ENCODE measurements at places on chromosomes 5 and 9.

DNA sequence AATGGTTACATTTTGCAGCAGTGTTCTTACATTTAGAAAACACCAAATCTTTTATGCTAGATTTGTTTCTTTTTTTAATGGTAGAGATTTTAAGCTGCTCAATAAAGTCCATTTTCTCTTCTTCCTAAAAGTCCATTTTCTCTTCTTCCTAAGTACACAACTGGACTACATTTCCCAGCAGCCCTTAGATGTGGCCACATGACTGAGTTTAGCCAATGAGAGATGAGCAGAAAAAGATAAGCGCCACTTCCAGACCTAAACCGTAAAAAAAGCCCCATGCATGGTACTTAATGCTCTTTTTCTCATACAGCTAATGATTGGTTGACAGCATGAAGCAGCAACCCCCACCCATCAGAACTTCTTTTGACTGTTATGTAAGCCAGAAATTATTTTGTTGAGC, 206.7 kb downstream of the FAM114A2 start:
- H3K4me3 ChIP-seq: no peak overlapping the region
- H3K36me3 ChIP-seq: no peaks in the 10 kb centered on the region
- no peaks in the 10 kb centered on the region for H3K4me1 ChIP-seq
- H3K27ac ChIP-seq: no peak overlapping the region

- DNase-seq: no peak
- H3K27me3 ChIP-seq: no peaks in the 10 kb centered on the region
- no peaks in the 10 kb centered on the region for H3K36me3 ChIP-seq
- H3K4me3 ChIP-seq: no peak overlapping the region
- no peak overlapping the region for H3K27ac ChIP-seq
- no peaks in the 10 kb centered on the region for H3K4me1 ChIP-seq
Observed at GRCh38 chr5:179274321-179275315, 70.6 kb downstream of the ADAMTS2 start.

DNA sequence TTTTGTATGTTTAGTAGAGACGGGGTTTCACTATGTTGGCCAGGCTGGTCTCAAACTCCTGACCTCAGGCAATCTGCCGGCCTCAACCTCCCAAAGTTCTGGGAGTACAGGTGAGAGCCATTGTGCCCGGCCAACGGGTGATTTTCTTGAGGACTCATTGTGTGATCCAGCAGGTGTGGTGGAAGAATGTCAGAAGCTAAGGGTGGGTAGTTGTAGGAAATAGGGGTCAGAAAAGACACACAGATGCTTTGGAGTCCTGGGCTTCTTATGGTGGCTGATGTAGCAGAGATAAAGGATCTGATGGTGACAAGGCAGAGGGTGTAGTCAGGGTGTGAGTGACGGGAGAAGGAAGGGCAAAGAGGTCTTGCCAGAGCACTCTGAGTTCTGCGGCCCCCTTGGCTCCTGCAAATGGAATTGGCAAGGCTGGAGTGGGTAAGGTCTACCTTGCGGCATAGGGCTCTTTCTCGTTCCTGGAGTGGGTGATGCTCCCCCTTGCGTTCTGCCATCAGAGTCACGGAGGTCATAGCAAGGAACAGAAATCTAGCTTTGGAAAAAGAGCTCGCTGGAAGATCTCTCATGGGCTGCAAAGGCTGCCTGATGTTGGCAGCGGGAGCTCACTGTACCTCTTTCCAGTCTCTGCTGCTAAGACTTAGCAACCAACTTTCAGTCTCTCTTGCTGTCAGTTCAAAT, 97.2 kb downstream of the SREK1 start:
- DNase-seq: no peak
- H3K4me3 ChIP-seq: no peak overlapping the region

DNA sequence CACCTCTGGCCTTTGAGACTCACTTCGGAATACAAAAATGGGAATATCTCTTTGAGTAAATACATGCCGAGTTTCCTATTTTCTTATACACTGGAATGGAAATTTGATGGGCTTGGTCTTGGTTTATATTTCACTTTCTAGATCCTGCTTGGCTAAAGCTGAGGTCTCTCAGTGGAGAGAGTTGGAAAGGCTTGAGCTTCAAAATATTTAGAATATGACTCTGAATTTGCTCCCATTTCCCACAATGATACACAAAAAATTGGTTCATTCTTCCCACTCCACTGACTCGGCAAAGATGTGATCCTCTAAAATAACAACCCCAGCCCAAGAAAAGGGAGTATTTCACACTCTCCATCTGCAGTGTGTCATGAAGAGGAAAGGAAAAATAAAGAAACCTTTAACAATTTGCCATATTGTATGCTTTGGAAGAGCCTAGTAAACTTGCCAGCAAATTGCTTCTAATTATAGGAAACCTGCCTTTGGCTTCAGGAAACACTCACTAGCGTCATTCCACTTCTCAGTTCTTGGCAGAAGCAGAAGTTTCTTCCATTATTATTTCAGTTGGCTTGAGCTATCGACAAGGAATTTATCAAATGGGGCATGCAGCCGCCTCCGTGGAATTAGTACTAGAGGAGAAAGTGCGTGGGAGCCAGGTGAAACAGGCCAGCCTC, 302.9 kb downstream of the NSG2 start:
- DNase-seq: peak; percentile 60
- H3K4me1 ChIP-seq: peaks cover 23% of the 10 kb centered on the region
- no peak overlapping the region for H3K27ac ChIP-seq
- H3K36me3 ChIP-seq: no peaks in the 10 kb centered on the region

- no peaks in the 10 kb centered on the region for H3K27me3 ChIP-seq
- H3K36me3 ChIP-seq: peaks cover 13% of the 10 kb centered on the region
- peaks cover 51% of the 10 kb centered on the region for H3K4me1 ChIP-seq
- H3K4me3 ChIP-seq: no peak overlapping the region
Observed at GRCh38 chr5:97102010-97102470, 40.4 kb downstream of the LIX1 start.

- no peak overlapping the region for H3K27ac ChIP-seq
- H3K4me1 ChIP-seq: no peaks in the 10 kb centered on the region
- H3K27me3 ChIP-seq: no peaks in the 10 kb centered on the region
- no peaks in the 10 kb centered on the region for H3K36me3 ChIP-seq
Observed at GRCh38 chr5:135651156-135651555, 72.4 kb upstream of the CXCL14 start.

DNA sequence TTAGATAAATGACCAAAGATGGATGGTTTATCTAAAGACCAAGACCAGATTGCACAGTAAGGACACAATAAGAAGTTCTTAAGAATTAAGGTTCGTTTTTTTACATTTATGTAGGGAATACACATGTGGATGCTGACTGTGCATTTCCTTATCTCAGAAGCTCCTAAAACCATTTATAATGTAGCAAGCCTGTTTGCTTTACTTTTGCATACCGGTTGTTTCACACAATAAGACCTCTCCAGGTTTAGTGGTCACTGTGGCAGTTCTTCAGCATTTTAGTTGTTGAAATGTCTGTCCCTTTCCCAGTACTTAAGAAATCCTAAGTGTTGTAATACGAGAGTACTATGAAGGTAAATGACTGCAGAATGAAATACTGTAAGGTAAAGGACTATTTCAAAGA, 43.6 kb downstream of the BASP1 start:
- DNase-seq: no peak
- H3K27ac ChIP-seq: no peak overlapping the region
- H3K36me3 ChIP-seq: no peaks in the 10 kb centered on the region
- H3K27me3 ChIP-seq: no peaks in the 10 kb centered on the region
- peaks cover 41% of the 10 kb centered on the region for H3K4me1 ChIP-seq

GRCh38 chr9:35675204-35675603, 1.5 kb downstream of the CA9 start:
- H3K27me3 ChIP-seq: no peaks in the 10 kb centered on the region
- H3K36me3 ChIP-seq: no peaks in the 10 kb centered on the region
- DNase-seq: no peak
- H3K4me1 ChIP-seq: no peaks in the 10 kb centered on the region

GRCh38 chr9:93155716-93156474, 21.8 kb upstream of the NINJ1 start:
- no peaks in the 10 kb centered on the region for H3K36me3 ChIP-seq
- no peak overlapping the region for H3K27ac ChIP-seq
- DNase-seq: no peak
- no peaks in the 10 kb centered on the region for H3K4me1 ChIP-seq
- H3K4me3 ChIP-seq: no peak overlapping the region

- H3K27ac ChIP-seq: no peak overlapping the region
- no peak overlapping the region for H3K4me3 ChIP-seq
- H3K36me3 ChIP-seq: no peaks in the 10 kb centered on the region
- peaks cover 69% of the 10 kb centered on the region for H3K27me3 ChIP-seq
Observed at GRCh38 chr5:92944337-92944736, 636.7 kb downstream of the NR2F1-AS1 start.

DNA sequence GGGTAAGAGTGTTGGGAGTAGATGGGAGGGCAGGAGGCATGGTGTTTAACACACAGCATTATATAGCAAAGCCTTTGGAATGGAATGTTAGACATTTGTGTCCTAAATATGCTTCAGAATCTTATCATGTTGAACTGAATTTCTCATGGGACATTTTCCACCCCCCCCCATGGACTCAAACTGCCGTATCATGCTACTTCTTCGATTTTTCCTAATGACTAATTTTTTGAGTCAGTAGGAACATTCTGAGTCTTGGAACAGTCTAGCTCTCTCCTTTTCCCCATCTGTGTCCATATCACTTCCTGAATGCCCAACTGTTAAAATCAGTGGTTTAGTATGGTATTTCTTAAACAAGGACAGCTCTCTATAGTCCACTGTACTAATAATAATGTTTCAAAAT, 380.6 kb downstream of the TLE4 start:
- H3K4me1 ChIP-seq: no peaks in the 10 kb centered on the region
- H3K4me3 ChIP-seq: no peak overlapping the region
- H3K27me3 ChIP-seq: no peaks in the 10 kb centered on the region
- H3K27ac ChIP-seq: no peak overlapping the region

GRCh38 chr5:61910771-61911170, 395.2 kb upstream of the KIF2A start:
- H3K4me1 ChIP-seq: no peaks in the 10 kb centered on the region
- H3K36me3 ChIP-seq: no peaks in the 10 kb centered on the region
- no peak overlapping the region for H3K4me3 ChIP-seq

DNA sequence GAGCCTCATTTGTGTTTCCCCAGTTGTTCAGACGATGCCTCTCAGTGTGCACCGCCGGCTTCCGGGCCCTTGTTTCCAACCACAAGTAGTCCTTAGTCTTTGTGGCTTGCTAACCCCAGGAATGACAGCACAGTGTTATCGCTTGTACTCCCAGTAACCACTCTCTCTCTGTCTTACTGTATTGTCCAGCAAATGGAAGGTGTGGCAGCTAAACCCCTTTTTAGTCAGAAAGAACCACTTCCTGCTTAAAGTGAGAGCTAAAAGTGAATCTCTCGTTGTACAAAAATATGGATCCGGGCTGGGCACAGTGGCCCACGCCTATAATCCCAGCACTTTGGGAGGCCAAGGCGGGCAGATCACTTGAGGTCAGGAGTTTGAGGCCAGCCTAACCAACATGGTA, 61.3 kb downstream of the ENC1 start:
- H3K36me3 ChIP-seq: no peaks in the 10 kb centered on the region
- no peak for DNase-seq
- H3K27me3 ChIP-seq: no peaks in the 10 kb centered on the region
- H3K27ac ChIP-seq: no peak overlapping the region

DNA sequence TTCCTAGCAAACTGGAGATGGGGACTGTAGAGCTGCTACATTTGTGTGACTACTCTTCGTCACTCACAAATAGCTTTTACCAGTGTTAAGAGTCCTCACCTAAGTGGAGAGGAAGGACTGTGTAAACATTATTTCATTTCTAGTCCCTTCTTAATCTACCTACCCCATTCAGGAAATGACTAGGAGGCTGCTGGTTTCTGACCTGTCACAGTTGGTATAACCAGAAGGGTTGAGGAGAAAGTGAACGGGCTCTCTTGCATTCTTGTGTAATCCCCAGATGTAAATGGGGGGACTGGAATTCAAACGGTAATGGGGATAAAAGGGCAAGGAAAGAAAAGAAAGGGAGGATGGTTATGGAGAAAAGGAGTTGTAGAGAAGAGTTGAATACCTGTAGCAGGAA, 35.4 kb upstream of the BNIP1 start:
- no peaks in the 10 kb centered on the region for H3K4me1 ChIP-seq
- no peaks in the 10 kb centered on the region for H3K27me3 ChIP-seq
- no peak for DNase-seq
- H3K4me3 ChIP-seq: no peak overlapping the region
- H3K36me3 ChIP-seq: peaks cover 11% of the 10 kb centered on the region
- H3K27ac ChIP-seq: no peak overlapping the region

GRCh38 chr9:108219664-108220063, 636.1 kb downstream of the ACTL7B start:
- H3K27ac ChIP-seq: no peak overlapping the region
- H3K36me3 ChIP-seq: no peaks in the 10 kb centered on the region
- no peaks in the 10 kb centered on the region for H3K4me1 ChIP-seq
- H3K27me3 ChIP-seq: no peaks in the 10 kb centered on the region

DNA sequence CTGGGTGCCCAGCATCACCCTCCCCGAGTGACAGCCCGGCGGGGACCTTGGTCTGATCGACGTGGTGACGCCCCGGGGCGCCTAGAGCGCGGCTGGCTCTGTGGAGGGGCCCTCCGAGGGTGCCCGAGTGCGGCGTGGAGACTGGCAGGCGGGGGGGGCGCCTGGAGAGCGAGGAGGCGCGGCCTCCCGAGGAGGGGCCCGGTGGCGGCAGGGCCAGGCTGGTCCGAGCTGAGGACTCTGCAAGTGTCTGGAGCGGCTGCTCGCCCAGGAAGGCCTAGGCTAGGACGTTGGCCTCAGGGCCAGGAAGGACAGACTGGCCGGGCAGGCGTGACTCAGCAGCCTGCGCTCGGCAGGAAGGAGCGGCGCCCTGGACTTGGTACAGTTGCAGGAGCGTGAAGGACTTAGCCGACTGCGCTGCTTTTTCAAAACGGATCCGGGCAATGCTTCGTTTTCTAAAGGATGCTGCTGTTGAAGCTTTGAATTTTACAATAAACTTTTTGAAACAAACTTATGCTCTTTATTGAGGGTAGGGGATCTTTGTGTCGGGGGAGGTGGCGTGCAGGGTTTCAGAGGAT, 1.3 kb downstream of the GADD45G start:
- peaks cover 3% of the 10 kb centered on the region for H3K27me3 ChIP-seq
- H3K4me3 ChIP-seq: peak overlapping the region; percentile 93
- H3K27ac ChIP-seq: peak overlapping the region; percentile 77
- DNase-seq: peak; percentile 81

GRCh38 chr9:132991351-132992300, 13.1 kb downstream of the GFI1B start:
- no peak overlapping the region for H3K27ac ChIP-seq
- no peak for DNase-seq
- no peaks in the 10 kb centered on the region for H3K36me3 ChIP-seq
- H3K4me3 ChIP-seq: no peak overlapping the region
- no peaks in the 10 kb centered on the region for H3K4me1 ChIP-seq

DNA sequence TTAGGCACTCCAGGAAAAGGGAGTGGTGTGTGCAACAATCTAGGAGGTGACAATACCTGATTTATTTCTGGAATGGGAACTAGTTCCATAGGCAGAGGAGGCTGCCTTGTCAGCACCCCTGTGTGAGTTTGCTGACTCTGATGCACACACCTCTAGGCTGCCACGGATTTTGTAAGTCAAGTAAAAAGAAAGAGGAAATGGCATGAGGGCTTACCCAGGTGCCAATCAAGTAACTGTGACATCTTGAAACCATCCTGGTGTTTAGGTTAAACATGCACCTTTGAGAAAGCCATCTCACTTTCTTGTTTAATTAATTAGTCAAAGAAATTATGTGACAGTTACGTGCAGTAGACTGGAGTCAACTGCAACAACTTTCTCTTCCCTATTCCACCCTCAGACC, 32.3 kb upstream of the FAM81B start:
- no peak overlapping the region for H3K4me3 ChIP-seq
- H3K4me1 ChIP-seq: no peaks in the 10 kb centered on the region
- no peak overlapping the region for H3K27ac ChIP-seq
- no peak for DNase-seq

- no peaks in the 10 kb centered on the region for H3K36me3 ChIP-seq
- peak overlapping the region; percentile 50 for H3K27ac ChIP-seq
- DNase-seq: peak; percentile 62
- H3K4me1 ChIP-seq: peaks cover 35% of the 10 kb centered on the region
- H3K4me3 ChIP-seq: no peak overlapping the region
Observed at GRCh38 chr5:169164481-169164925, 136.4 kb downstream of the SLIT3 start.
